Activated CD4-positive, alpha-beta T cell treated with anti-CD3 and anti-CD28 coated beads for 48 hours (primary cell): ENCODE measurements at places on chromosomes 5 and 9.
A peak's percentile ranks its signal among the peaks of the same experiment; 100 is the strongest.

DNA sequence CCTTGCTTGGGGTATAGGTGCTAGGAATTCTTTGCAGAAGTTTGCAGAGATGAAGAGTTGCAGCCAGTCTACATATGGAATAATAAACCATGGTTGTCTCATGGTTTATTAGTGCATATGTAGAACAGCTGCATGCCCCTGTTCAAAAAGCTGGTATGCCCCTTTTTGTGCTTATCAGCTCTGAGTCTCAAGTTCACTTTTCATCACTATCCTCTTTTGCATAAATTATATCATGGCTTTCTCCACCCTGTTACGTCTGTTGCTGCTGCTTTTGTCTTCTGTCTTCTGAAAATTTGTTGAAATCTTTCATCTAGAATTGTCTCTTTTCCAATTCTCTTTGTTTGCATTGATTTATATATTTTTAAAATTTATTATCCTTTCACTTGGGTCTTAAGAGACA, 172.0 kb downstream of the CPLANE1 start:
- DNase-seq = no peak

DNA sequence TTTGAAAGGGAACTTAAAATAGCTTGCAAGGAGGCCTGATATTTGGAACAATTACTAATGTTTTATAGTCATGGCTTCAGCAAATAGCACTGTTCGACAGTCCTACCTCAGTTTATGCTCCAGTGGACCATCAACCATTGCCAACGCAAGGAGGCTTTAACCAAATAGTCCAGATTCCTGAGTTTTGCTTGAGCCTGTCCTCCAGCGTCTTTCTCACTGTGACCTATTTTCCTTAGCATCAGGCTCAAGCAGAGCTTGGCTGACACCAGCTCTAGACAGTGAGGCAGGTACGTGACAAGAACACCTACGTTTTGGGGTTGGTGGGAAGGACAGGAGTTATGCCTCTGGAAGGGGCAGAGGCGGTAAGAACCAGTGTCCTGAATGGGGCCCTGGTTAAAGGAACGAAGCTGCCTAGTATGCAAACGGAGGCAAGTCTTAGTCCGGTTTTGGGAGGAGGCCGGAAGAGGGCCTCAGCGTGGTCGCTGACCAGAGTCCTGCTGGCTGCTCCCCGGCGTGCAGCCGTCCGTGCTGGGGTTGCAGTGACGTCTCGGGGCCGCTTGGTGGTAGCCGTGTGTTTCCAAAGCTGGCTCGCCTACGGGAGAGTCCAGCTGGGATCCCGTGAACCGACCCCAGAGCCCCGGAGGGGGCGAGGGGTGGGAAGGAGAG, 998 bp upstream of the FGF18 start:
- DNase-seq = peak; percentile 71

- DNase-seq = no peak
These were observed 2.6 kb downstream of the TSTD2 start for GRCh38 chr9:97630591-97630990.

- DNase-seq = no peak
These were observed 11.9 kb downstream of the FGFR4 start for GRCh38 chr5:177098470-177099141.

- no peak for DNase-seq
These were observed 57.2 kb downstream of the MEF2C start for GRCh38 chr5:88825584-88826315.

- no peak for DNase-seq
These were observed 48.7 kb upstream of the SPATA31D4 start for GRCh38 chr9:81879501-81879916.

DNA sequence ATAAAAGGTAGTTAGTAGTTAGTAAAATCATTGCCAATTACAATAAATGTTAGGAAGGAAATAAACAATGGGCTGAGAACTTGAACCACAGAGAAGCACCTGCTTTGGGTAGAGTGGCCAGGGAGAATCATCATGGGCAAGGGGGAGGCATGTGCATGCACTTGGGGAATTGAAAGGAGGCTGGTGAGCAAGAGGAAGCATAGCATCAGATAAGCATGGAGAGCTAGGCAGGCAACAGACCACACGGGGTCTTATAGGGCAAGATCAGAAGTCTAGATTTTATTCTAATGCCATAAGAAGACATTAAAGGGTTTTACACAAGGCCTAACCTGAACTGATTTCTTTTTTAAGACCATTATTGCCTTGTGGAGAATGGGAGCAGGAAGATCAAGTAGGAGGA, 93.4 kb downstream of the PIP5K1B start:
- DNase-seq = no peak

- DNase-seq = no peak
These were observed 44.5 kb upstream of the NR3C1 start for GRCh38 chr5:143447983-143448382.

DNA sequence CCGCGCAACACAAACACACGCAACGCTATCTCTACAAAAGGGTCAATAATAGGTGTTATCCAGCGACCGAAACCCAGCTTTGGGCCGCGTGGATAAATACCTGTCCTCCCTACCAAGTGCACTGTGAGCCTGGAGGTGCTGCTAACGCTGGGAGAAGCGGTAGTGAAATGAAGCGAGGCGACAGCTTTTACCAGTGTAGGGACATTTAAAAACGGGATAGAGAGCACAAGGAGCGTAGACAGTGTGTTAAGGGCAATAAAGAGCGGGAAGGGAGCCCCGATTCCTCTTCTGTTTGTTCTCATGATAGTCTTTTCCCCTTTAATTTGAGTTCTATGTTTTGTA, 421 bp upstream of the DEPDC1B start:
- no peak for DNase-seq

DNA sequence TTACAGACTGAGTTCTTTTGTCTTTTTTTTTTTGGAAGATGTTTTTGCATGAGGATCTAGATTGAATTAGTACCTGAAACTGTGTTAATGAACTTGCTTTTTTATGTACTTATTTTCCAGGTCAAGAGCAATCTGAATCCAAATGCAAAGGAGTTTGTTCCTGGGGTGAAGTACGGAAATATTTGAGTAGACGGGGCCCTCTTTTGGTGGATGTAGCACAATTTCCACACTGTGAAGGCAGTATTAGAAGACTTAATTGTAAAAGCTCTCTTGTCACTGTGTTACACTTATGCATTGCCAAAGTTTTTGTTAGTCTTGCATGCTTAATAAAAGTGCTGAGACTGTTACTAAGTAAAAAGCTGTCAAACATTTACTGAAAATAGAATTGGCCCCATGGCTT, 14.5 kb downstream of the SLC23A1 start:
- DNase-seq = no peak

- no peak for DNase-seq
These were observed 497.7 kb upstream of the TYRP1 start for GRCh38 chr9:12195456-12195855.

DNA sequence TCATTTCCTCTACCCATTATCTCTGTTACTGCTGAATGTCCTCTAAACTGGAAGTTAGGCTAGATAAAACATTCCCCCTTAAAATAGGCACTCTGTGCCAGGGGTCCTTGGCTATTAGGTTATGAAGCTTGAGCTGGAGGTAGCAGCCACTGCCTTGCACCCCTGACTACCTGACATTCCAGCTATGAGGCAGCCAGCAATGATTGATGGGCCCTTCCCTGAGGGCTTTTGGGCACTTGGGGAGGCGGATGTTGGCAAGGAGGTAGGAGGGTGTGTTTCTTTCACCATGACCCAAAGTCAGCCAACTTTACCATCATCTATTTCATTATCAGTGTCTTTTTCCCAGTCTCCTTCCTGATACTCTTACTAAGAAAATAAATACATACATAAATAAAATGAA, 17.1 kb downstream of the TARS1 start:
- no peak for DNase-seq

DNA sequence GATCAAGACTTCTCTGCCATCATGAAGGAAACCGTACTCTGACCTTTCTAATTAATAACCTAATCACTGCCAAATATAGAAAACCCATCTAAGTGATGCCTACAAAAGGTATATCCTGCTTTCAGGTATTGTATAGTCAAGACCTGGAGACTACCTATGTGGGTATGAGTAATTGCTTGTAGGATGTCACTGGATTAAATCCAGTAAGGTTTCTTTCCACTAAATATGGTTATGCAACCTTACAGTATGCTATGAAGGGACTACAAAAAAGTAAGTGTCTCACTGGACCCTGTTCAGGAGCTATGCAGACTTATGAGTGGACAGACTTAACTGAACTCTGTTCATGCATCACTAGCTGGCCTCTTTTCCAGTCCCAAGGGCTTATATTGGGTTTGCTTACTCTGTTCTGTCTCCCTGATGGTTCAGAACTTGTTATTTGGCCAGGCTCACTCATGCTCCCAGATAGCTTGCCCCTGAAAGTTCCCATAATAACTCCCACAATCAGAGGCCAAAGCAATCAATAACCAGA, 51.1 kb downstream of the PDE6A start:
- no peak for DNase-seq

DNA sequence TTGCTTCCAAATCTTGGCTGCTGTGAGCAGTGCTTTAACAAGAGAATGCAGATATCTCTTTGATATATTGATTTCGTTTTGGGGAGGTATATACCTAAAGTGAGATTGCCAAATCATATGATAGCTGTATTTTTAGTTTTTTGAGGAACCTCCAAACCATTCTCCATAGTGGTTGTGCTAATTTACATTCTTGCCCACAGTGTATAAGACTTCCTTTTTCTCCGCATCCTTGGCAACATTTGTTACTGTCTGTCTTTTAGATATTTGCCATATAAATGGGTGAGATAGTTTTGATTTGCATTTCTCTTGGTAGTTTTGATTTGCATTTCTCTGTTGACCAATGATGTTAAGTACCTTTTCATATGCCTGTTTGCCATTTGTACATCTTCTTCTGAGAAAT, 10.0 kb upstream of the PLK2 start:
- no peak for DNase-seq

- no peak for DNase-seq
These were observed 522.8 kb downstream of the DMRTA1 start for GRCh38 chr9:22969350-22969979.

DNA sequence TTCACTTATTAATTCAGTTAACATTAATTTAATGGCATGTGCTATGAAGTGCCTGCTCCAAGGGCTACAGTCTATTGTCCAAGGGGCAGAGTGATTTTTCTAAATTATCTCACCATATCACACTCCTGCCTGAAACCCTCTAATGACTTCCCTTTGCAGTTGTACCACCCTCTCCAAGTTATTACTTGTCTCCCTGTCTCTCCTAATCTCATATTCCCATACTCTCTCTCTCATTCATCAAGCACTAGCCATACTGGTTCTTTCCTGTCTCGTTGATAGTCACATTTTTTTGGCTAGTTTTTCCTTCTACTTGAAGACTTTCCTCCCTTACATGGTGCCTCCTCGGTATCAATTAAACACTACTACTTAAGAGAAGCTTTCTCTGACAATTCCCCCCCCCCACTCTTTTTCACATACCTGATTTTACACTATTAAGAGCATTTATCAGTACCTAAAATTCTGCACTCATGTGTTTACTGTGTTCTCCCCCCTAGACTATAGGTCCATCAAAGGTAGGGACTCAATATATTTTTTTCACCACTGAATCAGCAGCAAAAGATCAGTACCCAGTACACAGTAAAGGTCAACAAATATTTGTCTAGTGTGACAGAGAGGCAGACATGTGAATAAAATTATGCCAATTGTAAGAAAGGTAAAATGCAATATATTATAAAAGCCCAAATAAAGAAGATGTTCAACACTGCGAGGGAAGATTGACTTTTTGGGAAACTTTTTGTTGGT, 19.0 kb downstream of the RICTOR start:
- no peak for DNase-seq

GRCh38 chr9:136171801-136172411, 33.0 kb downstream of the LHX3 start:
- DNase-seq = no peak

GRCh38 chr9:16098306-16098705, 545.5 kb downstream of the CCDC171 start:
- no peak for DNase-seq

- no peak for DNase-seq
These were observed 238.3 kb upstream of the MVB12B start for GRCh38 chr9:126088336-126088735.

DNA sequence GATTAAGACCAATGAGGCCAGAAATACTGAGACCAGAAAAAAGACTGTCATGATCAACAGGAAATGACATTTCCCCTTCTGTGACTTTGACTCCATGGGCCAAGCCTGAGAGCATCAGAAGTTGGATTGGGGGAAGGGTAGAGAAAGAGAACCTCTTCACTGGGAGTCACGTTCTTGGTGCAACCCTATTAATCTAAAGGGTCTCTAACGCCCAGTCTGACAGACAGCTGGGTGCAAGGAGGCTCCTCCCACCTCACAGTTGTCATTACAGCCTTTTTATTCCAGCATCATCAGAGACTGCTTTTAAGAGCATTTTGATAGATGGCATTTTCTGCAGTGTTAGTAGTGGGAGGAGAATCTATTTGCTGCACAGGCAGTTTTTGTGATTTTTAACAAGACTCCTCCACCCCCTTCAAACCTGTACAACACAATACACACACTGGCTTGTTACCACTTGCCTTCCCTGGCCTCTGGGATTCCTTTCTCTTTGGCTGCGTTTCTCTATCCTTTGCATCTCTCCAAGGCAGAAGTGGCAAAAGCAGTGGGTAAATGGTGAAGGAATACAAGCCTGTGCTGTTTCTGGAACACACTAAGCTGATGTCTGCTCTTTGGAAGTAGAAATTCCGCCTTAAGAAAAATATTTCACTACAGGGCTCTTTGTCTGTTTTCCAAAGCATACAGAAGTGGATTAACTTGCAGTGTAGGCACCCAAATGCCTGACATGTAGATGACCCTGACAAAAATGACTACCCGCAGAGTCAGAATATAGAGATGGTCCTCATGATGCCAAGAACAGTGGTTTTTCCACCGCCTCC, 310.4 kb upstream of the ZNF608 start:
- no peak for DNase-seq

GRCh38 chr5:33182986-33183385, 257.8 kb upstream of the TARS1 start:
- DNase-seq = no peak

DNA sequence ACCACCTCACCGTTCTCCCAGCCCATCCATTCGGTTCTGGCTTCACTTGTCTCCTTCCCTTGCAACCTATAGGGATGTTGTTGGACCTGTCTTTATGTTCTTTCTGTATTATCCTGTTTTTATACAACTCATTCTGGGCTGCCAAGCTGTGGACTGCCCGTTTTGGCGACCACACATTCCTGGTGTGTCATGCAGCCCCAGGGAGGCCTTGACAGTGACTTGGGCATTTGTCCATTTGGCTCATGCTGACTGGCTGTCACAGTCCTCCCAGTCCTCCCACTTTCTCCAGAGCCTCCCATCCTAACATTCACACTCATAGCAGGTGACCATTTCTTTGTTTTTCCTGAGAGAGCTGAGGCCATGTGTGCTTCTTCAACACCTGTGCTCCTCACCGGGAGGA, 136.4 kb downstream of the SLF1 start:
- DNase-seq = no peak
